ENCODE measurements at places on chromosomes 7 and 10. TPM values are rescaled to one million over a fixed set of nuclear protein-coding genes. Genes with fewer than 3 reads are reported as not detected.

Gene FEZF1
- not detected for total RNA-seq

- DNase-seq: no peak
Observed at GRCh38 chr10:98404571-98405359, 10.2 kb downstream of the PYROXD2 start.

GRCh38 chr7:42869131-42870020 is 42.5 kb downstream of the C7orf25 start:
- DNase-seq: no peak

Gene MSMB
- total RNA-seq: not detected

Data from ascending aorta (tissue), 2 donors.